ENCODE measurements at places on chromosomes 6 and 20.

DNA sequence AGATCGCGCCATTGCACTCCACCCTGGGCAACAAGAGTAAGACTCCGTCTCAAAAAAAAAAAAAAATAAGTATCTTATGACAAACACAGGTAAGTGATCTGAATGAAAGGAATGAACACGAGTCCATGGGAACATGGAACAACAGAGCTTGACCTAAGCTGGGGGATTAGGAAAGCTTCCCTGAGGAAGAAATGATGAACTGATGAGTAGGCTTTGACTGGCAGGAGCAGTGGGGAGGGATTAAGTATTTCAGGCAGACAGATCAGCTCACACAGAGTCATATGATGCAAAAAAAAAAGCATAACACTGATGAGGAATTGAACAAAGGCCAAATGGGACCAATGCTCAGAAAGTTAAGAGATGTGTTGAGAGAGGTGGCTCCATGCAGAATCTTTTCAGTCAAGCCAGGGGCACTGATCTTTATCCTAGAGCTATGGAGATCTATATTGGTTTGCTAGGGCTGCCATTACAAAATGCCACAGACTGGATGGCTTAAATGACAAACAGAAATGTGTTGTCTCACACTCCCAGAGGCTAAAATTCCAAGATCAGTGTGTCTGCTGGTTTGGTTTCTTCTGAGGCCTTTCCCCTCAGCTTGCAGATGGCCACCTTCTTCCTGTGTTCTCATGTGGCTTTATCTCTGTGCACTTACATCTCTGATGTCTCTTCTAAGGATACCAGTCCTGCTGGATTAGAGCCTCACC lies 85.6 kb downstream of the ANKRD6 start:
- no peak for DNase-seq

- no peak for DNase-seq
Measured at GRCh38 chr6:20479060-20479459, 55.2 kb upstream of the CDKAL1 start.

DNA sequence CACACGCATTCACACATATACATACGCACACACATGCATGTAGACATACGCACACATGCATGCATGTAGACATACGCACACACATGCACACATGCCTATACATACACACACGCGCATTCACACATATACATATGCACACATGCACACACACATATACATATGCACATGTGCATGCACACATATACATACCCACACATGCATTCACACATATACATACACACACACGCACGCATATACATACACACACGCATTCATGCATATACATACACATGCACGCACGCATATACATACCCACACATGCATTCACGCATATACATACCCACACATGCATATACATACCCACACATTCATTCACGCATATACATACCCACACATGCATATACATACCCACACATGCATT lies 80.5 kb downstream of the WDR27 start:
- DNase-seq: no peak

DNA sequence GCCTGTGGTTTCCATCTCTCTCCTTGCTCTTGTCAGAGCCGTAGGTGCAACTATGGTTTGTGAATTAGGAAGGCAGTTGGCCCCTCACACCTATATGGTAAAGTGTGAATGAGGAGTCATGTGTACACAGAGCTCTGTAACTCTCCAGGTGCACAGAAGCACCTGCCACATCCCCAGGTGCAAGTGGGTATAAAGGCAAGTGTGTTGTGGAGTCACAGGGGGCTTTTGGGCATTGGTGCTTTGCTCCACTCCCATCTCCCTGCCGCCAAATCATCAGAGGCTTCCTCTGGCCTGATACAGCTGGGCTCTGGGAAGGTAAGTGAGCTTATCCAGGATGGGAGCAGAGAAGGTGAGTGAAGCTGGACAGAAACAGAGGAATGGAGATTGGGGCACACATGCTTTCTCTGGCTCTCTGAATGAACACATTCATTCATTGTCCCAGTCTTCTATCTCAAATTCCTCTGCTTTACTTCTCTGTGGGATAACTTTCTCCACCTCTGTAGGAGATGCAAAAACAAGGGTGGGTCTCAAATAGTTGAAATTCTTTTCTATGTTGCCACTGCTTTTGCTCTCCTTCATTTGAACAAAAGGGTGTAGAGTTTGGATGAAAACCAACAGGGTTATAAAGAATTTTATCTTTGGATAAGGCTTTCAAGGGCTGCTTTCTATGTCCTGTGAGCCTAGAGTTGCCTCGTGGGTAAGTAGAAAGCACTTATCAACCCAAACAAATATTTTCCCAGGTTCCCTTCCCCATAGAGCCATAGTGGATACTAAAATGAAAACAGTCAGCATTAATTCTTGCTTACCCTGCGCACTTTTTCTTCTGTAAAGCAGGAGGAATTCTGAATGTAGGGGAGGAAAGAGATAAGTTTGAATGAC lies 45.0 kb upstream of the RIPOR2 start:
- DNase-seq: no peak

DNA sequence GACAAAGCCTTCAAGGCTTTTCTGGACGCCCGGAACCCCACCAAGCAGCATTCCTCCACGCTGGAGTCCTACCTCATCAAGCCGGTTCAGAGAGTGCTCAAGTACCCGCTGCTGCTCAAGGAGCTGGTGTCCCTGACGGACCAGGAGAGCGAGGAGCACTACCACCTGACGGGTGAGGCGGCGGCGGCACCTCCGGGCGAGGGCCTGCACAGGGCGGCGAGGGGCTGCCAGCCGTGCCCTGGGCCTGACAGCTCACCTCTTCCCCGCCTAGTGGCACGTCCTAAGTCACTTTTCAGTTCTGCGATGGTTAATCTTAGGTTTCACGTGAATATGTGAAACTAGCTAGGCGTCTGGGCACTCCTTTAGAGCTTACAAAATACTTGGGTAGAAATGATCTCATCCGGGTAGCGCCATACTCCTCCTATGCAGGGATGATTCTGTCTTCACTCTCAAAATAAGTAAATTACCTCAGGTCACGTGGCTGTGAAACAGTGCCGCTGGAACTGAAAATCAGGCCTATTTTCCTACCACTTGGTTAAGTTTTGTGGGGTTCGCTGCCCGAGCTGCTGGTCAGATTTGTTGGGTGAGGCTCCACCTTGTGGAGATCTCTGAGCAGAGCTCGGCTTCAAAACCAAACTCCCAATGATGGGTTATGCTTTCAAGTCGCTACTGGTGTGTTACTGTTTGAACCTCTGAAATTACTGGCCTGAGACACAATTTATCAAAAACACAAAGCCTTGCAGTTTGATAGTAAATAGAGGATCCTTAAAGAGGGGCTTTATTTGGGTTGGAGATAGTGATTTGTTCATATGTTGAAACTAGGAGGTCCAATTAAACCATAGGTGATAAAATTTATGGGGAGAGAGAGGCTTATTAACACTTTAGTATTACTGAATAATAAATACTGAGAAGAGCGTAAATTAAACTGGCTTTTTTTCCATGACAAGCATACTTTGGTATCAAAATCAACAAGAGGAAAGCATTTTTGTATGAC lies 15.5 kb upstream of the CLDN20 start:
- DNase-seq: peak; percentile 67

DNA sequence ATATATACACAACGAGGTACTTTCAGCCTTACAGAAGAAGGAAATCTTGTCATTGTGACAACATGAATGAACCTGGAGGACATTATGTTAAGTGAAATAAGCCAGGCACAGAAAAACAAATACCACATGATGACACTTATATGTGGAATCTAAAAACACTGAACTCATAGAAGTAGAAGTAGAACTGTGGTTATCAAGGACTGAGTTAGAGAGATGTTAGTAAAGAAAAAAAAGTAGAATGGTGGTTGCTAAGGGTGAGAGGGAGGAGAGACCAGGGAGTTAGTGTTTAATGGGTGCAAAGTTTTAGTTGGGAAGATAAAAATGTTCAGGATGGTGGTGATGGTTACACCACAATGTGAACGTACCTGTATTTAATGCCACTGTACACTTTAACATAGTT lies 4.8 kb upstream of the STX11 start:
- DNase-seq: no peak

- DNase-seq: no peak
Measured at GRCh38 chr6:5152460-5152859, 67.3 kb downstream of the PPP1R3G start.

DNA sequence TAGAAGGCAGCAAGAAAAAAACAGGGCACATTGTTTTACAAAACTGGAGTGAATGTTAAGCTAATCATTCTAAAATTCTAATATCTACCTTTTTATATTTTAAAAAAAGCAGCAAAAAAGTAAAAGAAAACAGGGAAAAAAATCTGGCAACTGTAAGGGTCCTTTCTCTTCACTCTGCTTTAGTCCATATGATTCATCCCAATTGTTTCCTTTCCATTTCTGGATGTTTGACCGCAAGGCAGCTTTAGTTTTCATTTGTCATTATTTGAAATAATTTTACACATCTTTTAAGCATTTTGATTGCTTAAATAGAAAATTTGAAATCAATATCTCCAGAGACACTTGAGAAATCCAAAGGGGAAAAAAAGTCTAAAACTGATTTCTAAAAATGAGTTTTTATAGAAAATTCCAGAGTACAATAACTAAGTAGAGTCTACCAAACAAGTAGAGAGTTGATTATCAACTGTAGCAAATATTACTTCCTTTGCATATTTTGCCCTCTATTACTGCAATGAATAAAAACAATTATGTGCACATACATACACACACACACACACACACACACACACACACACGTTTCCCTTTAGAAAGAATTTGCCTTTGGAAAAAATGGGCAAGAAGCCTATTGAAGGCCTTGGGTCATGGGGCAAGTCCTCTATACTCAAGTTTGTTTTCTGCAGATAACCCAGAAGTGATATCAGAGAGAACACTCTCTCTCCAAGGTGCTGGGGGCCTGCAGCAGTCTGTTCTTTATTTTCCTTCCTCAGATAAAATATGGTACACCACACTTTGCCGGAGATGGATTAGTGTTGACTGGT lies 259.7 kb downstream of the HACE1 start:
- DNase-seq: no peak

DNA sequence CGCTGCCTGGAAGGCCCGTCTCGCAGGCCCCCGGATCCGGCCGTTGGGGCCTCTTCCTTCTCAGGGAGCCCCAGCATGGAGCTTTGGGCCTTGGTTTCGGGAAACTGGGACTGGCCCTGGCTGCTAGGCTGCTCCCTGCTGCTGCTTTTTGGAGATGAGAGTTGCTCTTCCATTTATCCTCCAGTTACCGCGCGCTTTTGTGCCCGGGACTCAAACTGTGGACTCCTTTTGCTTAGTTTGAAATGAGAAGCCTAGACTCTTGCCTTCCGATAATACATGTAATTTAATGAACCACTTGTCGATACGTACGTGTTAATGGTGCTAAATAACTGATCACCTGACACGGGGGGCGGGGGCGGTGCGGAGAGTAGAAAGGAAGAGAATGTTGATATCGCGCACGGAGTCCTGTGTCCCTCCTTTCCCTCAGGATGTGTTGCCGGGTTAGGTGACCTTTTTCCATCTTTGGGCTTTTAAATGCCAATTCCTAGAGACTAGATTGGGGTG lies 968 bp downstream of the PHF3 start:
- no peak for DNase-seq

DNA sequence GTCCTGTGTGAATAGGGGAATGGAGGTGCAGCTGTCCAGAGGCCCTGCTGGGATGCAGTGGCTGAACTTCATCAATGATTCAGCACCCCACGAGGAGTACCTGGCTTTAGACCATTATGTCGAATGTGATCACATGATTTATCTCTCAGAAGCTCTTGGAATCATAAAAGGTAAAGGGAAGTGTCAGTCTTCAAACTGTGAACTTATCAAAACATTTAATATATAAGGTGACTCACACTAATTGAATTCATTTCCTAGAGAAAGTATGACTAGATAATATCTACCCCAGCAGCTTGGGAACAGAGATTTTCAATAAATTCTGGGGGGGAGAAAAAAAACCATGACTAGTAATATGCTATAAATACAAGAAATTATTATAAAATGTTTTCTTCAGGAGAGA lies 29.5 kb downstream of the ALDH8A1 start:
- no peak for DNase-seq

DNA sequence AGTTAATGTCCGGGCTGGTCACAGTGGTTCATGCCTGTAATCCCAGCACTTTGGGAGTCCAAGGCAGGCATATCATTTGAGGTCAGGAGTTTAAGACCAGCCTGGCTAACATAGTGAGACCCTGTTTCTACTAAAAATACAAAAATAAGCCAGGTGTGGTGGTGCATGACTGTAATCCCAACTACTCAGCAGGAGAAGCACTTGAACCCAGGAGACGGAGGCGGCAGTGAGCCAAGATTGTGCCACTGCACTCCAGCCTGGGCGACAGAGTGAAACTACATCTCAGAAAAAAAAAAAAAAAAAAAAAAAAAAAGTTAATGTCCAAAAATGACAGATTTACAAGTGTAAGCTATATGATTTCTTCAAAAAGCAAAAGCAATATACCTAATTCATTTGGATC lies 124.9 kb downstream of the CCDC170 start:
- DNase-seq: no peak

GRCh38 chr20:34824806-34825529 lies 483 bp downstream of the NCOA6 start:
- DNase-seq: peak; percentile 77

- no peak for DNase-seq
Measured at GRCh38 chr6:684831-685636, 7.9 kb downstream of the EXOC2 start.

DNA sequence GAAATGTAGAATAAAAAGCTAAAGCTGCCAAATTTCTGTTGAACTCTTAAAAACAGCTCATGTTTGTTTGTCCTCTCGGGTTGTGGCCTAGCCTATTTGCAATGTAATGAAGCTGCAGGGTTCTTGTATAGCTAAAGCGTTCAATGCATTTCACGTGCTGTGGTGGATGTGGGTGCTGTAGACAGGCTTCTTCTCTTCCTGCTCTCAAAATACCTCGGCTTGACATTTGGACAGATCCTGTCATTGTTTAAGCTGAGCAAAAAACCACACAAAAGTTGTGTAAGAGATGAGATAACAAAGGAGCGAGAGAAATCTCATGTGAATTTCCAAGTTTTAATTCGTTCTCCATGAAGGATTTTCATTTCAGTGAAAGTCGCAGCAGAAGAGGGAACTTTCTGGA lies 196.3 kb upstream of the UST start:
- DNase-seq: no peak

- peak; percentile 36 for DNase-seq
Measured at GRCh38 chr20:36493801-36494114, 47.6 kb upstream of the MYL9 start.

- DNase-seq: no peak
Measured at GRCh38 chr6:16669227-16669626, 92.0 kb downstream of the ATXN1 start.

- no peak for DNase-seq
Measured at GRCh38 chr6:152637296-152638047, at the start of gene SYNE1. TSS of gene SYNE1 (minus strand) at chr6:152637362. CDS start at chr6:152628331, 9,031 bp downstream.

GRCh38 chr20:34108616-34109174 lies 3.3 kb downstream of the EIF2S2 start:
- no peak for DNase-seq

GRCh38 chr6:4460586-4461475 lies 315.4 kb upstream of the CDYL start:
- DNase-seq: peak; percentile 77

Measured in dorsolateral prefrontal cortex (tissue), 122 donors.